ENCODE measurements at places on chromosomes 3 and 15.

GRCh38 chr3:143121241-143122088, 1.9 kb downstream of the CHST2 start:
- peak; percentile 47 for DNase-seq

DNA sequence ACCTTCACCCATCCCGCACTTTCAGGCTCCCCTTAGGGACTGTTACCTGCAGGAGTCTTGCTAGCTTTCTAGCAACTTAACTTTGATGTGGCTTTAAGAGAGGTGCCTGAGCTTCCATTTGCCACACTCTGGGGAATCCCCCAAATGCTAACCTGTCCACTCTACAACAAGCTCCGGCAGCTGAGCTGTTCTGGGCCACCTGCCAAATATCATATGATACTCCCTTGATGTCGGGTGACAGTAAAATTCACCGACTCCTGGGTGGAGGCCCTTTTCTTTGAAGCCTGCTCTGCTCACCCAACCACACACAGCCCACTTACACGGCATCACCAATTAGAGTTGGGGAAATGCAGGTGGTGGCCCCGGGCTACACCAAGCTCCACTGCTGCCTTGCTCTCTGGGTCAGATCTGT, 38.0 kb upstream of the XCR1 start:
- DNase-seq: peak; percentile 84

DNA sequence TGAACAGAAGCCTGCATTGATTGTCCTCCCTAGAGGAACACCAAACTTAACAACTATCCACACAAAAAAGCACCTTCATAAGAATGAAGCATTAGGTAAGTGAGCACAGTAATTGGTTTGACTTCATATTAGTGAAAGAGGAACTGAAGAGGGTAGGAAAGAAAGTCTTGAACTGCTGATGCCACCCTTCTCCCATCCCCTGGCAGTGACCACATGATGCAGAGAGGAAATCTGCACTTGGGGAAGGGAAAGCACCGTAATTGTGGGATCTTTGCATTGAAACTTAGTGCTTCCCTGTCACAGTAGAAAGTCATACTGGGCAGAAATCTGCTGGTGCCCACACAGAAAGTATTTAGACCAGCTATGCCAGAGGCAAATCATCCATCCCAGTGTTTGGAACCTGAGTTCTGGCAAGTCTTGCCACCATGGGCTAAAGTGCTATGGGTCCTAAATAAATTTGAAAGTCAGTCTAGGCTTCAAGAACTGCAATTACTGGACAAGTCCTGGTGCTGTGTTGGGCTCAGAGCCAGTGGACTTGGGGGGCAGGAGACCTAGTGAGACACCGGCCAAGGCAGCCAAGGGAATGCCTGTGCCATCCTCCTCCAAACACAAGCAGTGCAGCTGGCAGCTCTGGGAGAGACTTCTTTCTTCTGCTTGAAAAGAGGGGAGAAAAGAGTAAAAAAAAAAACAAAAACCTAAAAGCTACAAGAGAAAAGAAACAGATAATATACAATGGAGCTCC, 63.6 kb downstream of the SLC15A2 start:
- no peak for DNase-seq

- DNase-seq: no peak
Measured at GRCh38 chr15:59180945-59181600, 25.6 kb upstream of the LDHAL6B start.

- DNase-seq: peak; percentile 49
Measured at GRCh38 chr15:52567871-52568600, 794 bp downstream of the ARPP19 start.

DNA sequence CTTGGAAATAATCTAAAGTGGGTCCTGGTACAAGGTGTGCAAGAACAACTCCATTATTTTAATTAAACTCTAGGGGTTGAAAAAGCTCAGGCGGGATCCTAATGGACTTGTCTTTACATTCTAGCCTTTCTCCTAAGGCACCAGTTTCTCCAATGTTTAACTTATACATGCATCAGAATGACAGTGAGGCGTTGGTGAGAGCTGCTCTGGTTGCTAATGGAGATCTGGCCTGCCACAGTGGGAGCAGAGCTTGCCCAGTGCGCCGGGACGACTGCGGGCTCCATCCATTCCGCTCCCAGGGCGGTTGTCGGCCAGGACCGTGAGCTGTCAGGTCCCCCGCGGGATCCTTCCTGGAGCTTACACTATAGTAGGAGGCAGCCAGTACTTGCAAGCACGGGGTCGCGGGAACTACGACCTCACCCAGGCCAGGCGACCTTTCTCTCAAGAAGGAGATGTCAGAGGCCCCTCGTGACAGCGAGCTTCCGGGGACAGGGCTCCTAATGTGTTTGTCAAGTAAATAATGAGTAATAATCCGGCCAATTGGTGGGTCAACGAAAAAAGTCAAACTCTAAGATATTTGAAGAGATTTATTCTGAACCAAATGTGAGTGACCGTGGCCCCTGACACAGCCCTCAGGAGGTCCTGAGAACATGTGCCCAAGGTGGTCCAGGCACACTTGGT, 991 bp upstream of the HIGD1A start:
- peak; percentile 15 for DNase-seq

- no peak for DNase-seq
Measured at GRCh38 chr3:194176274-194176991, 40.5 kb downstream of the HES1 start.

DNA sequence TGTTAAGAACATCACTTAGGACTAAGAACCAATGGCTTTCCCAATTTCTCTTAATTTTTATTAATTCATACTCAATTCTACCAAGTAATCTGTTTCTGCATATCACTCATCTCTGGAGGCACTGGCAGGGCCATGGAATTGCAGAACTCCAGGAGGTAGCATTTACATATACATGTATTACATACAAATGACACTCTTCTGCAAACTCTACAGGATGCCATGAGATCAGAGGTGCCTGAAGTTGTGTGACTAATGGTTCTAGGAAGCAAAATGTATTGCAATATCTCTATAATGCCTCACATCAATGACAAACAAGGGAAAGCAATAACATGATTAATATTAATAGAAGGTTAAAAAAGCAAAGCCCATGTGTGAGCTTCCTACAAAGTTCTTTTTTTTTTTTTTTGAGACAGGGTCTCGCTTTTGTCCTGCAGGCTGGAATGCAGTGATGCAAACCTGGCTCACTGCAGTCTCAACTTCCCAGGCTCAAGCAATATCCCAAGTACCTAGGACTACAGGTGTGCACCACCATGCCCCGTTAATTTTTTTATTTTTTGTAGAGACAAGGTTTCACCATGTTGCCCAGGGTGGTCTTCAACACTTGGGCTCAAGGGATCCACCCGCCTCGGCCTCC, 33.0 kb downstream of the DENND6A start:
- DNase-seq: no peak

- no peak for DNase-seq
Measured at GRCh38 chr3:143334231-143334630, 214.7 kb downstream of the CHST2 start.

DNA sequence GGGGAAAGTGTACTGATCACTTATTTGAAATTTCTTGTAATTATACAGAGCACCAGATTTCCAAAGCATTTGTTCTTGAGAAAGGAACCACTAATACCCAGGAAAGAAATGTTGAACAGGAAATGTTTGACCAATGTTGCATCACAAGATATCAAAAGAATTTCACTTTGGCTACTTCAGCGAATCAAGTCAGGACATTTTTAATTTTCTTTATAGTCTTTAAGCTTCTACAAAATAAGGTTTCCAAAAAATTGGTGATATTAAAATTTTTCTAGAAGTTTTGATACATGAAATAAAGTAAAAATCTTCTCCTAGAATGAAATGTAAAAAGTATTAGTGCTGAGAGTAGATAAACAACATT, 421.9 kb downstream of the MECOM start:
- DNase-seq: no peak

- DNase-seq: no peak
Measured at GRCh38 chr3:25460751-25461150, 32.7 kb downstream of the RARB start.

- DNase-seq: peak; percentile 23
Measured at GRCh38 chr15:60352525-60352924, 45.3 kb downstream of the ANXA2 start.

DNA sequence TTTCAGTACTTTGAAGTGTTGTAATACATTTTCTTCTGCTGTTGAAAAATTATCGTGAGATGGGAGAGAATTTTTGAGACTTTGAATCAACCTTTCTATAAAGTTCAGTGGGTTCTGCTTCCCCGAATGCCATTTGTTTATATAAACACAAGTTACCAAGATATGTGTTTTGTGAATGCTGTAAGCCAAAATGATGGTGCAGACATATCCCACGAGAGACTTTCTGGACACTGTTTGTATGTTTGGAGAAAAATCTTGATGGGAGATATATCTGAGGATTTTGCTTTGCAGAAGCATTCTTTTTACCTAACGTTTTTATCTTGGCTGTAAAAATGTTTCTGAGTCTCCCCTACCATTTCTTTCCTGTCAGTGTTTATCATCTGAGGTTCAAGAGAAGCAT, 526.6 kb upstream of the ZNF717 start:
- DNase-seq: no peak

GRCh38 chr3:9194509-9195184, 54.8 kb downstream of the SRGAP3 start:
- DNase-seq: no peak

DNA sequence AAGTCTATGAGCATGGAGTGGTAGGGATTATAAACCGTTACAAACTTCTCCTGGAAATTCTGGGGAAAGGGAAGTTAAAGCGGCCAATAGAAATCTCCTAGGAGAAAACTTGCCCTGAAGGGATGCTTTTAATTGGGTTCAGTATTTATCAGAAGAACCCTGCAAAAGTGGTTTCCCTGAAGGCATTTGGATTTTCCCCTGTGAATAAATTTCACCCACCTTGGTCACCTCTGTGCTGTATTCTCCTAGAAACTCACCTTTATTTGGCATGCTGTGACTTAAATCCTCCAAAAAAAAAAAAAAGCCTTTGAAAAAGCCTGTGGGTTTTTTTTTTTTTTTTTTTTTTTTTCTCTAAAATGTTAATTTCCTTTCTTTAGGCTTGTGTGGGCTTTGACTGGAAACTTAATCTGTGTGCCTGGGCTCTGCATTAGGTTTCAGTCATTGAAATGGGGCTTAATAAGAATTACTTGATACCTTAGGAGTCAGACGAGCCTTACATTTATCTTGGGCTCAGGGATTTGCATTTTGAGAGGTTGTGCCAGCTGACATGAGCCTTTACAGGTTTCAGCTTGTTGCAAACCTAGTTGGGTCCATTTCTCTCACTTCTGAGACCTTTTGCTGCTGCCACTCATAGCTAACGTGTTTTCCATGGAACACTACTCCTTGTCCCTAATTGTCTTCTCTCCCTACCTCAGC, 22.0 kb downstream of the TGFBR2 start:
- peak; percentile 89 for DNase-seq

DNA sequence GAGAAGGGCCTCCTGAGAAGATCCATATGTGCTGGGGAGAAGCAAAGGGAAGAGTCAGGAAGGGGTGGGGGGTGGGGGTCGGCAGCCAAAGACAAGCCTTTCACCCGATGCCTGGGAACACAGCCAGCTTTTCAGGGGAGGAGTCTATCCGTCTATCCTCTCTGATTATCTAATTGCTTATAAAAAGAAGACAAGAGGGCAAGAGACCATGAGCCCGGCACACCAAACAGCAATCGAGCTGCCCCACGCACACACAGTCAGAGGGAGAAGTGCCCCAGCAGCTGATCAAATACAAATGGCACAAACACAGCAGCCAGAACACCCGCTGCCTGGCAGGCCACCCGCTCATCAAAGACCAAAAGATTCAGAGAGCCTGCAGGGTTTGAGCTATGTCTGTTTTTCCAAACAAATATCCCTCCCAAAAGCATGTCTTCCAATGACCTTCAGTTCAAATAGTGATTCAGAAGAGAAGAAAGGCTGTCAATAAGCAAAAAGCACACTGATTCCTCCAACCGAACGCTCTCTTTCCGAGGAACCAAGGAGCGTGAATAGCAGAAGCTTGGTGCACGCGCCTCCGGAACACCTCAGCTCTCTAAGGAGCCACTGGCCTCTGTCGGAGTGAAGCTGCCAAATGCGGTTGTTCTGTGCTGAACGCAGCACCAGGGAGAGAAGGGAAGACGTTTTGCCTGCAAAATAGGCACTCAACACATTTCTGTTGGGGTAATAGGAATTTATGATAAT, 419.2 kb downstream of the OCA2 start:
- peak; percentile 41 for DNase-seq

GRCh38 chr15:74828835-74829234, 2.4 kb downstream of the CPLX3 start:
- DNase-seq: peak; percentile 66

- DNase-seq: no peak
Measured at GRCh38 chr3:50050361-50050760, 38.4 kb upstream of the RBM5 start.

DNA sequence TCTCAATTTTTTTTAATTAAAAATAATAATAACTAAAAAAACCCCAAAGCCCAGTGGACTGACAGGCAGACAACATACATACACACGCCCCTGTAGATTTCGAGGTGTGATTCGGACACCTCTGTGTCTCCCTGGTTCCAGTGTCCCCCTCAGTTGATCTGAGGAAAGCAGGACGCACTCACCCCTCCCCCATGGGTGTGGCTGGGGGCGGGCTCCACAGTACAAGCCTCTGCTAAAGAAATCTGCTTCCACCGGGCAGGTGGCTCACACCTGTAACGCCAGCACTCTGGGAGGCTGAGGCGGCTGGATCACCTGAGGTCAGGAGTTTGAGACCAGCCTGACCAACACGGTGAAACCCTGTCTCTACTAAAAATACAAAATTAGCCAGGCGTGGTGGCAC, 33.8 kb upstream of the BLM start:
- no peak for DNase-seq

DNA sequence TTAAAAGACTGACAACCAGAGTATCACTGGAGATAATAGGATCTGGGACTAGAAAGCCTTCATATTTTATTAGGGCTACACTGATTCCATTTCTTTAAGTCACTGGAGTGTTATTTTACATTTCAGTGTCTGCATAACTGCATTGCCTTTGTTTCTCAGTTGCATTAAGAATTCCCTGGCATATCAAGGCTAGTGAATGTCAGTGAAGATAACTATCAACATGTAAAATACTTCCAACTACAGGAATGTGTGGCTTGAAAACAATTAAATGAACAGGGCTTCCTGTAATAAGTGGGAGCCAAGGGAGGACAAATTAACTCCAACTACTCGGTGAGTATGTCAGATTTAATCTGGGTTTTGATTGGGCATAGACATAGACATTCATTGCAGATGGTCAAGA, 628.5 kb downstream of the ROBO2 start:
- no peak for DNase-seq

- DNase-seq: no peak
Measured at GRCh38 chr3:11507719-11508118, 136.0 kb downstream of the VGLL4 start.

- DNase-seq: no peak
Measured at GRCh38 chr15:70770863-70771262, 7.5 kb upstream of the UACA start.

DNA sequence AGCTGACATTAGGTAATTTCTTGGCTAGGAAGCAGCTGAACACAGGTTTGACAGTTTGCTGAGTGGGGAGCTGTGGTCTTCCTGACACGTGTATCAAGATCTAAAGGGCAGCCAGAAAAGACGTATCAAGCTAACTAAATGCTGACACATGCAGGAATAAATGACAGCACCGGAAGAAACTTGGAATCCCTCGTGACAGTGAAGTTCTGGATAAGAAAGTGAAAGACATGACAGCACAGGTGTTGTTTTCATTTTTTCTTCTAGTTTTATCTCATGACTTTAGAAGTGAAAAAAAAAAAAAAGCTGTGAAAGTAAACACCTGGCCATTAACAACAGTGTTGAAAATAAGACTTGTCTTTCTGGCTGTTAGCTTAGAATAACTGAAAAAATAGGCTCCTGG, 48.7 kb downstream of the FGF7 start:
- no peak for DNase-seq

GRCh38 chr3:150341891-150342290, 66.2 kb upstream of the TSC22D2 start:
- peak; percentile 35 for DNase-seq

- DNase-seq: no peak
Measured at GRCh38 chr3:16060358-16060852, 114.1 kb upstream of the GALNT15 start.

All from NCI-H524 (cell line).